ENCODE measurements at places on chromosomes 7 and 10.

DNA sequence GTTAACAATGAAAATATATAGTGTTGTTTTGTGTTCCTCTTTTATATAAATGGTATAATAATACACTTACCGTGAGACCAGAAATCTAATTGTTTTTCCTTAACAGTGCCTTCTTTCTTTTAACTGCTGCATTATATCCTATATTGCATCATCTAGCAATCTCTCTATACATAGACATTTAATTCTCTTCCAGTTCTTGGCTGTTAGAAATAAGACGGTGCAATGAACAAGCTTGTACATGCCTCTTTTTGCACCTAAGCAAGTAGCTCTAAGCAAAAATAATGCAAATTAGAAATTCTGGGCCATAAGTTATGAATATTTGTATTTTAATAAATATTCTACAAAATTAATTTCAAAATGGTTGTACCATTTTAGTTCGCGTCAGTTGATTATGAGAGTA lies 55.9 kb upstream of the AHR start:
- DNase-seq = no peak

- no peak for DNase-seq
Measured at GRCh38 chr10:104676874-104677273, 35.8 kb downstream of the SORCS3 start.

DNA sequence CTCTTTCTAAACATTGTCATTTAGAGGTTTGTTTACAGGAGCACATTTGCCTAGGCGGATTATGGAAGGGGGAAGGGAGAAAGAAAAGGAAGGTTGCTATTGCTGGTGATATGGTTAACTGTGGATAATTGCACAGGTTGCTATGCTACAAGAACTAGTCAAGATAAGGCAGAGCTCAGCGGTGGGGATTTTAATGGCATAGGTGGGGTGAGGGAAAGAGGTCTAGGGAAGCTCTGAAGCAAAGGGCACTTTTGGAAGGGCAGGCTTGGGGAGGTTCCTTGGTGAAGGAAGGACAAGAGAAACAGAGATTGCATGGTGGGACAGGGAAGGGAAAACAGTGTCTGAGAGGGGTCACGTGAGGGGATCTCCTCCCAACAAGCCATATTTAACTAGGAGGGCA lies 19.5 kb downstream of the HYAL4 start:
- DNase-seq = no peak

DNA sequence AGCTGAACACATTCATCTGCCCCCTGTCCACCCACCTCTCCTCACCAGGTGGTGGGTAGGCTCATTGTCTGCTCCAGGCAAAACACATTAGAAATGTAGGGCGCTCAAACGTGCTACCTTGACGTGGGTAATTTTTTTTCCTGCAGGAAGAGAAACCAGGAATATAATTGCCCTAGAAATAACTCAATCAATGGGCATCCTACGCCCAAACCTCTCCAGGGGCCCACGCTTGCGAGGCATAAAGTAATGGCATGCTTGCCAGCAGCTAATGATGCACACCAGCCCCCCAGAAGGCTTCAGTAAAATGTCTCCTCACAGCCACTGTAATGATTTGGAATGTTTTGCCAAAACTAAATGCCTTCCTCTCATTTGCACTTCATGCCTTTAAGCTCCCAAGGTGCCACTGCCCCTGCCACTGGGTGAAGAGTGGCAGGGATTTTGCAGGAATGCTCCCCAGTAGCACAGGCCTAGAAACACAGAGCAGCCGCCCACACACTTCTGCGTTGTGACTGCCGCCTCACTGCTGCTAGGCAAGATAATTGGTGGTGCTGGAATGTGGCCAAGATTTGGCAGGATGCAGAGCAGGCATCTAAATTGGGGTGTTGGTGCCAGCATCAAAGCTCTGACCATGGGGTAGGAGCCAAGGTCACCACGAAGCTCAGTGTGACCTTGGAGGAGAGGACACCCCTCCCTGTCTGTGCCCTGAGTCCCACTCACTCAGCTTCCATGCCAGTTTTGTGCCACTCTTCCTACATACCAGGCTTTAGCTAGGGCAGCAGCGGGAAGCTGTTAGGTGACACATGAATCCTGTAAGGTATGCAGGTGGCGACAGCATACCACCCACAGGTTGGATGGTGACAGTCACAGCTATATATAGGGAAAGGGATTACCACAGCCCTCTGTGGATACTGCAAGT lies 48.7 kb upstream of the PPP1R3C start:
- peak; percentile 87 for DNase-seq

DNA sequence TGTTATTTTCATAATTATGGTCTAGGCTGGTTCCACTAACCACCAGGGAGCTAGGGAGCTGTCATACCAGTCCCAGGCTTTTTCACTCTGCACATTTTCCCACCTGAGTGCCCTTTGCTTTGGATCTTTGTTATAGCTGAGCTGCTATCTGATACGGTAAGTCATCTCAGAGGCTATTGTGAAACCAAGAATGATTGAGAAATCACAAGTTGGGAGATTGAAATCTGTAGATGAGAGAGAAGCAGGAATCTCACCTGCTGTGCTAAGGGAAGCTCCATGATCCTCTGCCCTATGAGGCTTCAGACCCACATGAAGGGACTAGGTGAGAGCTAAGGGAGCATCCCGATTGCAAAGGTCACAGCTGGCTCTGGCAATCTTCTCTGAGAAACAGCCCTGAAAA lies 307.8 kb downstream of the REEP3 start:
- no peak for DNase-seq

DNA sequence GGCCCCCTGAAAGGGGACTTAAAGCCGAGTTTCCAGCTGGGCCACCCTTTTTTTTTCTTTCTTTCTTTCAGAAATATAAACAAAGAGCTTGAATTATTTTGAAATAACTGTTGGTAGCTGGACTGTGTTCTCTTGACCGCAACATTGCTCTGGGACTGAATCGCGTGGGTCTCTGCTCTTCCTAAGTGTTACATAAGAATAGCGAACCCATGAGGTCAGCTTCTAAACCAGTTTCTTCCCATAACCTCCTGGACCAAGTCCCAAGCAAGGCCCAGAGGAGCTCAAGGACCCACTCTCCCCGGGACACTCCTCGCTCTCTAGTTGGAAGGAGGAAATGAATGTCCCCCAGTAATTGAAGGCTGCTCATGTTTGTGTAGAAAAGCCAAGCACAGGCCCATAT lies 91.1 kb downstream of the CXCL12 start:
- no peak for DNase-seq

DNA sequence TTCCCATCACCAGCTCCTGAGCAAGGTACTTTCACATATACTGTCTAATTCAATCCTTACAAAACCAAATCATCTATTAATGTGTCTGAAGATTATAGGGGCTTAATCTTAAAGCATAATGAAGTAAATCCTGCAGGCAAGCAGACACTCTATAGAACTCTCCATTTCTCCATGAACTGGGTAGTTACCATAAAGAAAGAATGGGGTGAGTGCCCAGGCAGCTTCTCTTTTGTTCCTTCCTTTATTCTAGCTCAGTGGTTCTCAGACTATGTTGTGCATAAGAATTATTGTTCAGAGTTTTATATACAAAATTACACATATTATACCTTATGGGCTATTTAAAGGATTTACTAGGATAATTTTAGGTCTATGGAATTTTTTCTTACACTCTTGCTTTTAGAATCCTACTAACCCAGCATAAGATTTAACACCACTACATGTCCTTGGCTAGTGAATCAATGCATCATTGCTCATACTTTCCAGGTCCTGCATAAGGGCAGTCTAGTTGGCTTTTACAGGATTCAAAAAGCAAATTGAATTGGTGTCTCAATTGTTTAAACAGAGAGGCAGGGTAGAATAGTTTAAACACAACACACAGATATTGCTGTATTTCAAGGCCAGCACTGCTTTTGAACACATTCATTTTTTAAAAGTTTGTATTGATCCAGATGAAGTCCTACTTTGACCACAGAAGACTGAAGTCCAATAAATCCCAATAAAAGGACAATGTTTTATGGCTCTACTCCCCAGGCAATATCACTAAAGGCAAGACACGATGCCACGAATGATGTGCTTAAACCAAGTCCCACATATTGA lies 12.9 kb downstream of the SGCE start:
- DNase-seq = no peak

DNA sequence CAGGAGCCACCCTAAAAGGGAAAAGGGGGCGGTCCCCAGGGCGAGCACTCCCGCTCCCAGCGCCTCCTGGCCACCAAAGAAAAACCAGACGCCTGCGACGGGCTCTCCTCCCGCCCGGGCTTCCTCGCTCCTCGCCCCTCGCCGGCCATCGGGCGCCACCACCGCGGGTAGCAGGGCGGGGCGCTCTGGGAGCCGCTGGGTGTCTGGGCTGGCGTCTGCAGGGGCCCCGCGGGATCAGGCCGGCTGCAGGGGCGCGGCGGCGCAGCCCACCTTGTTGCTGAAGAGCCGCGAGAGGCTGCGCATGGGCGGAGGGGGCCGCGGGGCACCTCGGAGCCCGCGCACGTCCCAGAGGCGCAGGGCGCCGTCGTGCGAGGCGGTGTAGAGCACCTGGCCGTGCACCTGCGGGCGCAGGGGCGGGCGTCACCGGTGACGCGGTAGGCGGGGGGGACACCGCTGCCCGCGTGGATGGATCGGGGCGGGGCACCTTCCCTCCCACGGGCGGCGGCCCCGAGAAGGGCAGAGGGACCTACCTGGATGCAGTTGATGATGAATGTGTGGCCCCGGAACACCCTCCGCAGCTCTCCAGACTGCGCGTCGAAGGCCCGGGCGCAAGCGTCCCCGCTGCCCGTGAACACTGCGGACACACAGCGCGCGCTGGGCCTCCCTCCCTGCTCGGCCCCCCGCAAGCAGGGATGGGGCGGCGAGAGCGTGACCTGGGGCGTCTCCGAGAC lies 28.3 kb downstream of the WDR86 start:
- no peak for DNase-seq

GRCh38 chr7:137664846-137665245 lies 181.9 kb downstream of the DGKI start:
- no peak for DNase-seq

GRCh38 chr7:83119494-83119893 lies 43.2 kb downstream of the PCLO start:
- DNase-seq = no peak

DNA sequence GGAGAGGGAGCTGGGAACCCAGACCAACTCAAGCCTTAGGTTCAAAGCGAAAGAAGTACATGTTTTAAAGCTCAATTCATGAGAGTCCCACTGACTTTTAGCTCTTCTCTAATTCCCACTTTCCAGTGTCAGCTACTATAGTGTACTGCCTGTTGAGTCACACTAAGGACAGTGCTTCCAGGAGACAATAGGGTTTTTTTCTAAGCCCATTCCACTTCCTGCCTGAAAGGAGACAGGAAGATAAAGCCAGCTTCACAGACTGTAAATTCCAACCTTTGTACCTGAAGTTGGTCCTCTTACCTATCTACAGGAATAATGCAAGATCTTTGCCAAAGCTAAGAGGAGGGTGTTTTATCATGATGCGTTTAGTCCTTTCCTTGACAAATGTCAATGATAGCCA lies 4.4 kb downstream of the MSRB2 start:
- no peak for DNase-seq

GRCh38 chr10:115092258-115092554 lies 959 bp upstream of the ATRNL1 start:
- no peak for DNase-seq
